MCF 10A (cell line): ENCODE measurements at places on chromosomes 3 and 15. TPM values are rescaled to one million over a fixed set of nuclear protein-coding genes. Genes with fewer than 3 reads are reported as not detected.

- H3K4me3 ChIP-seq, result no peak overlapping the region
- no peak for DNase-seq
- H3K27ac ChIP-seq, result no peak overlapping the region
- H3K36me3 ChIP-seq, result no peaks in the 10 kb centered on the region
These were observed 51.6 kb upstream of the SLC6A11 start for GRCh38 chr3:10764259-10765051.

DNA sequence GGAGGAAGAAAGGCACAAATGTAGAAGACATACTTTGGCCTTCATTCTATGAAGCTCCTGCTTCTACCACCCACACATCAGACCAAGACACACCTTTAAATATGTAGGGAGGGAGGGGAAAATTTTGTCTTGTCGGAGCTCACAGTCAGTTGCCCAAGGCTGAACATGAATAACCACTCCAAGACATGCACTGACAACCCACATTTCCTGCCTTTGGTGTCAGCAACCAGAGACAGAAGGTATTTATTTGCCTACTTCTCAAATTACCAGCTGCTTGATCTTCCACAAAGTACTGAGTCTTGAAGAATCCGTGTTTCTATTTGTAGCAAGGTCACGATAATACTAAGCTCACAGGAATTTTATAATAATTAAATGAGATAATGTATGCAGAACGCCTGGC, 169.7 kb downstream of the KCNMB2 start:
- peak; percentile 88 for DNase-seq
- peak overlapping the region; percentile 57 for H3K27ac ChIP-seq
- H3K4me1 ChIP-seq, result peaks cover 40% of the 10 kb centered on the region
- no peaks in the 10 kb centered on the region for H3K36me3 ChIP-seq
- no peaks in the 10 kb centered on the region for H3K27me3 ChIP-seq
- H3K4me3 ChIP-seq, result no peak overlapping the region

DNA sequence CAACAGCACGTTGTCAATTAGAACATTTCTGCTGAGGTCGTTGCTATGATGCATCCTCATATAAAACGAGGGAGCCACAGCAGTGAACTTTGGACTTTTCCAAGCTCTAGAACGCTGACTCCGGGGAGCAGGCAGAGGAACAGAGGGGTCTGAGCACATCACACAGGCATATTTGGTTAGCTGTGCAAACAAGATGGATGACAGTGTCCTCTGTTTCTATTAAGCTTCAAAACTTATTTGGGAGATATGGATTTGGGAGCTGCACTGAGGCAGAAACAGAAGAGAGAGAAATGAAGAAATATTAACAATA, 278.0 kb upstream of the TBL1XR1 start:
- H3K27ac ChIP-seq, result no peak overlapping the region
- DNase-seq, result no peak
- H3K4me3 ChIP-seq, result no peak overlapping the region
- peaks cover 26% of the 10 kb centered on the region for H3K4me1 ChIP-seq
- H3K27me3 ChIP-seq, result no peaks in the 10 kb centered on the region

DNA sequence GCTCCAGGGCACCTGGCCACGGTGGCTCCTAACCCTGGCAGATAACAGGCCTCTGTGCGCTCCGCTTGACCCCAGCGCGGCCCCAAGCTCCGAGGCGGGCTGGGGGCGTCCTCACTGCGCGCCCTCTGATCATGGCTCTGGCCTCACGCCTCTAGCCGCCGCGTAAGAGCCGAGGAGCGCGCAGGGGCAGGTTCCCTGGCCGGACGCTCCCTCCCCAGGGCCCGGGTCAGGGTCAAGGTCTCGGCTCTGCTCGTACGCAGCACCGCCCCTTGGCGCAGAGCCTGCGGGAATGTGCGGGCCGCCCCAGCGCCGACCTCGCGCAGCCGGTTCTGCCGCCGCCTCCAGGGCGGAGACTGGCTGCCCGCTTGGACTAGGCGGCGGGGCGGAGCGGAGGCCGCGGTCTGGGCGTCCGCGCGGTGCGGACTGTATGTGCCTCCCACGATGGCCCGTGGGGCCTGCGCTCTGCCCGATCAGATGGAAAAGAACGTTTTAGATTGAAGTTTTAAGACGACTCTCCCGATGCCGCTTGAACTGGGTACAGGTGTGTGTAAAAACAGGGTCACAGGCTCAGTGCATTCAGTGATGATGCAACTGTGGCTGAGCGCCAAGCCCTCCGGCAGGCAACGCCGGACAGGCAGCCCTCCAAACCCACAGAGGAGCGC, 40.8 kb downstream of the CHST14 start:
- DNase-seq, result peak; percentile 48
- peaks cover 9% of the 10 kb centered on the region for H3K4me1 ChIP-seq
- H3K4me3 ChIP-seq, result peak overlapping the region; percentile 67
- H3K27me3 ChIP-seq, result no peaks in the 10 kb centered on the region
- no peak overlapping the region for H3K27ac ChIP-seq

DNA sequence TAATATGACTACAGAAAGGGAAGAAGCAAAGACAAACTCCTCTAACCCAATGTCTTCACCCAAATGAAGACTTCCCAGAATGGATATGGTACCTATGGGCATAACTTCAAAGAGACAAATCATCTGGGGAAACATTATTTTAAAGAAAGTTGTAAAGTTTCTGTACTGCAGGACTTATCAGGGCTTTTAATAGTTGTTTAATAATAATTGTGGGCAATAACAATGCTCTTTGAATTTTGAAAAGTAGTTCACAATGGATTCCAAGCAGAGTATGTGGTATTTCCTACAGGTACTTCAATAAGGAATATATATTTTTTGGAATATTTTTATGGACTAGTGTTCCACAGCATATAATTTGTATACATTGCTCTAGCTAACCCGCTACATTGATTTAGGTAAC, 503.1 kb downstream of the MCTP2 start:
- H3K36me3 ChIP-seq, result no peaks in the 10 kb centered on the region
- no peaks in the 10 kb centered on the region for H3K4me1 ChIP-seq
- no peaks in the 10 kb centered on the region for H3K27me3 ChIP-seq
- no peak overlapping the region for H3K27ac ChIP-seq
- no peak overlapping the region for H3K4me3 ChIP-seq

GRCh38 chr3:468172-468571, 271.6 kb downstream of the CHL1 start:
- H3K4me3 ChIP-seq, result no peak overlapping the region
- no peaks in the 10 kb centered on the region for H3K4me1 ChIP-seq
- no peaks in the 10 kb centered on the region for H3K36me3 ChIP-seq
- no peaks in the 10 kb centered on the region for H3K27me3 ChIP-seq
- peak; percentile 9 for DNase-seq

GRCh38 chr3:161946443-161946960, 449.9 kb downstream of the OTOL1 start:
- no peaks in the 10 kb centered on the region for H3K27me3 ChIP-seq
- no peak overlapping the region for H3K27ac ChIP-seq
- H3K4me1 ChIP-seq, result no peaks in the 10 kb centered on the region

DNA sequence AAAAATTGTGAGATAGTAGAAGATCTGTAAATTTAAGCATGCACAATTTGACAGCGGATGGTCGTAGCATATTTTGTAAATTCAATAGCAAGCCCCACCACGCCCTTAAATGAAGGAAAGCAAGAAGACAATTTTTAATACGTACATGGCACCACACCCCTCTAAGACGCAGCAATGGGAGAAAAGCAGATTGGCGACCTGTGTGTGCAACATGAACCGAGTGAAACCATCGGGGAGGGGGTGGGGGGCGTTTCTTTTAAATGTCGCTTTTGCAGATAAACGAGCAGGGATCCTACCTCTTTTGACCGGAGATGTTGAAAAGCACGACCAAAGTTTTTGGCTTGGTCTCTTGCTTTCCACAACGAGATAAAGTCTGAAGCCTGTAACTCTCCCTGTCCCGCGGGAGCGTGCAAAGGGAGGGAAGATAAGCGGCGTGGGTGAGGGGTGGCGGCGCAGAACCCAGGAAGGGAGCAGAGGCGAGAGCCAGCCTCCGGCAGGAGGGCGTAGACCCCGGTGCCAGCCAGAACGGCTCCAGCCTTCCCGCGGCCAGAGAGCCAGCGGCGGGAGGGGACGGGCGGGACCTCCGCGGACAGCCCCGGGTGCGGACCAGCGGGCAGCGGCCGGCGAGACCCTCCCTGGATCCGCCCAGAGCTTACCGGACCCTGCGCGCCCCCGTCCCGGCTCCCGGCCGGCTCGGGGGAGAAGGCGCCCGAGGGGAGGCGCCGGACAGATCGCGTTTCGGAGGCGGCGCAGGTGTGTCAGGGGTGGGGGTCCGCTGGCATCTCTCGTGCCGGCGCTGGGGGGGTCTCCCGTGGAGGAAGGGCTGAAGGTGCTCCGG, at the start of gene CHL1:
TSS of gene CHL1 (plus strand) at position 453 of the 838 bp plus-strand sequence. CDS start 123,014 bp downstream, outside the sequence.
- no peaks in the 10 kb centered on the region for H3K36me3 ChIP-seq
- no peaks in the 10 kb centered on the region for H3K4me1 ChIP-seq
- DNase-seq, result no peak
- no peaks in the 10 kb centered on the region for H3K27me3 ChIP-seq
- H3K27ac ChIP-seq, result no peak within 1 kb of the TSS

GRCh38 chr15:69713726-69714559, 261.3 kb downstream of the RPLP1 start:
- H3K36me3 ChIP-seq, result no peaks in the 10 kb centered on the region
- H3K4me3 ChIP-seq, result no peak overlapping the region
- DNase-seq, result no peak

- H3K27me3 ChIP-seq, result no peaks in the 10 kb centered on the region
- H3K4me3 ChIP-seq, result no peak overlapping the region
- no peak overlapping the region for H3K27ac ChIP-seq
- peaks cover 5% of the 10 kb centered on the region for H3K36me3 ChIP-seq
- H3K4me1 ChIP-seq, result no peaks in the 10 kb centered on the region
These were observed 340.3 kb downstream of the FOXP1 start for GRCh38 chr3:71243229-71243628.

GRCh38 chr3:109903100-109903499, 565.8 kb upstream of the DPPA4 start:
- no peak for DNase-seq
- H3K4me3 ChIP-seq, result no peak overlapping the region
- H3K36me3 ChIP-seq, result no peaks in the 10 kb centered on the region
- no peaks in the 10 kb centered on the region for H3K4me1 ChIP-seq

- H3K36me3 ChIP-seq, result no peaks in the 10 kb centered on the region
- no peak overlapping the region for H3K4me3 ChIP-seq
- H3K27ac ChIP-seq, result no peak overlapping the region
- H3K4me1 ChIP-seq, result no peaks in the 10 kb centered on the region
- no peak for DNase-seq
These were observed 8.0 kb downstream of the ZBBX start for GRCh38 chr3:167372138-167372537.

- no peak overlapping the region for H3K27ac ChIP-seq
- H3K27me3 ChIP-seq, result no peaks in the 10 kb centered on the region
- peaks cover 8% of the 10 kb centered on the region for H3K36me3 ChIP-seq
- no peak for DNase-seq
- peak overlapping the region; percentile 72 for H3K4me3 ChIP-seq
- peaks cover 25% of the 10 kb centered on the region for H3K4me1 ChIP-seq
These were observed 1.9 kb downstream of the RAF1 start for GRCh38 chr3:12661926-12662592.

- no peaks in the 10 kb centered on the region for H3K27me3 ChIP-seq
- no peak overlapping the region for H3K4me3 ChIP-seq
- peaks cover 6% of the 10 kb centered on the region for H3K36me3 ChIP-seq
- H3K27ac ChIP-seq, result no peak overlapping the region
These were observed 26.4 kb upstream of the KLF13 start for GRCh38 chr15:31300208-31300661.

DNA sequence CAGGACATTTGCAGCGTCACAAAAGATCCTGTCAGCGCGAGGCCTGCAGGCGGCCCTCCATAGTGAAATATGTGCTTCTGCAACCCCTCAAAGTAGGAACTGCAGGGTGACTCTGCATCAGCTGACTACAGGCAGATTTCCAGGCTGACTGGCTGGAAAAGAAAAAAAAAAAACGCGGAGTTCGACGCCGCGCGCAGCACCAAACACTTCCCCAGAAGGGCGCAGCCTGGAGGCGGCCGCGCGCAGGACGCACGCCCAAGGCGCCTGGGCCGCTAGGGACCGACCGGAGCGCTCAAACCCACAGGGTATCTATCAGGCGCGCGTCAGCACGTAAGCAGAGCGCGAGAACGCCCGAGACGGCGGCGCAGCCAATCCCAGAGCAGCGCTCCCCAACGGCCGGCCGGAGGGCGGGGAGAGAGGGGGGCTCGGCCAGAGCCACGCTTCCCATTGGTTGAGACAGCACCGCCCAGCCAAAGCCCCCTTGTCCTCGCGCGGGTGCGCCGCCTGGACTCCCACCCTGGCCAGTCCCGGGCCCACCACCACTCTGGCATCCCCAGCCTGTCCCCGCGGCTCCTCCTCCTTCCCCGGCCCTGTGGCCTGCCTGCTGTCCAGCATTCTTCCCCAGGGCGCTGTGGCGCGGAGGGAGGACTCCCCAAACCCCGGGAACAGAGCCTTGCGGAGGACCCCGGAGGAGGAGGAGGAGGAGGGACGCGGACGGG, 1.0 kb downstream of the BDH1 start:
- peak overlapping the region; percentile 81 for H3K27ac ChIP-seq
- peak overlapping the region; percentile 85 for H3K4me3 ChIP-seq
- peaks cover 11% of the 10 kb centered on the region for H3K27me3 ChIP-seq
- peak; percentile 96 for DNase-seq
- peaks cover 22% of the 10 kb centered on the region for H3K4me1 ChIP-seq

DNA sequence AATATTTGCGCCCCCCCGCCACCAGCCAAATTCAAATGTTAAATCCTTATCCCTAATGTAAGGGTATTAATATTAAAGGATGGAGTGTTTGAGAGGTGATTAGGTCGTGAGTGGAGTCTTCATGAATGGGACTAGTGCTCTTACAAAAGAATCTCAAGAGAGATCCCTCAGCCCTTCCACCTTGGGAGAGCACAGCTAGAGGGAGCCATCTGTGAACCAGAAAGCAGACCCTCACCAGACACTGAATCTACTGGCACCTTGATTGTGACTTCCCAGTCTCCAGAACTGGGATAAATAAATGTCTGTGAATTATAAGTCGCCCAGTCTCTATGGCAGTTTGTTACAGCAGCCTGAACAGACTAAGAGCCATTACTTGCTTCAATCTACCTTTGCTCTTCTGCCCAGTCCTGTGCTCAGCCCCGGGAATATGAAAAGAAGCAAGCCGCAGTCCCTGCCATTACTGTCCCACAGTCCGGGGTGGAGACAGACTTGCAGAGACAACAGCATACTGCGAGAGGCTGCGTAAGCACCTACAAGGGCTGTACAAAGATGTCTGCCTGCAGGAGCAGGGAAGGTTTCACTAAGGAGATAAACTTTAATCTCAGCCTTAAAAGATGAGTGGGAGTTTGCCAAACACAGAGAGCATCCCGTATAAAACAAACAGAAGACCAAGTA, 110.7 kb upstream of the TMCO5A start:
- H3K4me1 ChIP-seq, result peaks cover 7% of the 10 kb centered on the region
- H3K27ac ChIP-seq, result no peak overlapping the region
- no peaks in the 10 kb centered on the region for H3K36me3 ChIP-seq
- H3K27me3 ChIP-seq, result peaks cover 31% of the 10 kb centered on the region
- no peak for DNase-seq

GRCh38 chr3:12897381-12898289, 56.3 kb upstream of the RPL32 start:
- no peak overlapping the region for H3K4me3 ChIP-seq
- no peaks in the 10 kb centered on the region for H3K4me1 ChIP-seq
- H3K27ac ChIP-seq, result no peak overlapping the region
- H3K36me3 ChIP-seq, result peaks cover 20% of the 10 kb centered on the region
- DNase-seq, result peak; percentile 30
- H3K27me3 ChIP-seq, result no peaks in the 10 kb centered on the region

The C3orf20 gene
- total RNA-seq, result 0.15 TPM in 1 of 2 replicates, not detected in the other

The MOBP gene
- 0.21 TPM in 1 of 2 replicates, not detected in the other for total RNA-seq

The BOC gene
- 1.8 and 2.3 TPM in 2 replicates for total RNA-seq

The SCN5A gene
- total RNA-seq, result not detected in 2 replicates

The GALNT15 gene
- total RNA-seq, result 3.0 and 10.2 TPM in 2 replicates

The SERPINI2 gene
- total RNA-seq, result not detected in 2 replicates

The SIDT1 gene
- total RNA-seq, result 0.22 and 0.28 TPM in 2 replicates

The ANKRD28 gene
- total RNA-seq, result 71.7 and 79.0 TPM in 2 replicates
